ENCODE measurements at places on chromosomes 2 and 18.
A peak's percentile ranks its signal among the peaks of the same experiment; 100 is the strongest.

DNA sequence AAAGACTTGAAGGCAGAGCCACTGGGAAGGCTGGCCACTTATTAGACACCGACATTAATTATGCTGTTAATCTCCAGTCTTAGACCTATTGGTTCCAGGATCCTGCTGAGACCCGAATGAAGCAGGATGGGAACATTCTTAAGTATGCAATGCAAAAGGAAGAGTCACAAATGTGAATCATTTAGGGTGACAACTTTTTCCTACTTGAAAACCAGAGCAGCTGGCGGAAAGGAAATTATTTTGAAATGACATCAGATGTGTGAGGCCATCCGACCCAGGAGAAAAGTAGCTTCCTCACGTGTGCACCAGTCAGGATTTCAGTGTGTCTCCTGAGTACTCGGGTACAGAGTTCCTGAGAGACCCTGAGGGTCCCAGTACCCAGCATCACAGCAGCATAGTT is 222.9 kb upstream of the NCKAP5 start:
- DNase-seq: no peak

DNA sequence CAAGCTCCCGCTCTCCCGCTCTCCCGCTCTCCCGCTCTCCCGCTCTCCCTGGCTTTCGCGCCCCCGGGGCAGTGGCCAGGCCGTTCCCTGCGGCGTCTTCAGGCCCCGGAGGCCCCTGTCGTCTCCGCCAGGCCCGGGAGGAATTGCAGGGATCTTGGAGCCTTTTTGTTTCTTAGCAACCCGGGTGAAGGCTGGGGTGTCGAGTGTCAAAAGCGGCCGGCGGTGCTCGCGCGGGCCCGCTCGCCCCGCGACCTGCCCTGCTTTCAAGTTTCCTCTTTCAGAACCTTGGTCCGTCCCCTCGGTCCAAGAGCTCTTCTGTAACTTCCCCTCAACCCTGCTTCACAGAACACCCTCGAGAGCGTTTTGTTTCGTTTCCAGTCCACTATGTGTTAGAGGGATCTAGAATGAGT is 1.4 kb downstream of the RNF138 start:
- no peak for DNase-seq

DNA sequence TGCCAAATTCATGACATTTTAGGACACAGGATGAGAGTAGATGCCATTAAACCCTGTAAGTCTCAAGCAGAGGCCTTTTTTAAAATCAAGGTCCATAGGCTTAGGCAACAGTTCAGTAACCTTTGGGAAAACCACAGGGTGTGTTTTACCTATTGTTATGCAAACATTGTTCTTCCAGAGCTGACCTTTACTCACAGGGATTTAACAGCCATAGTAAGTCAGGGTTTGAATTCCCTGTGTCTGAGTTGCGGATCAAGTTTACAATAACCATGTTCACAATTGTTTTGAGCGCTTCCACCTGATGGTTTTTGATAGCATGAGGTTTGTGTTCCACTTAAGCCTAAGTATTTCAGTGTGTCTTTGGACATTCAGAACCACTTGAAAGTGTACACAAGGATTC is 160.1 kb upstream of the BOD1L2 start:
- no peak for DNase-seq

DNA sequence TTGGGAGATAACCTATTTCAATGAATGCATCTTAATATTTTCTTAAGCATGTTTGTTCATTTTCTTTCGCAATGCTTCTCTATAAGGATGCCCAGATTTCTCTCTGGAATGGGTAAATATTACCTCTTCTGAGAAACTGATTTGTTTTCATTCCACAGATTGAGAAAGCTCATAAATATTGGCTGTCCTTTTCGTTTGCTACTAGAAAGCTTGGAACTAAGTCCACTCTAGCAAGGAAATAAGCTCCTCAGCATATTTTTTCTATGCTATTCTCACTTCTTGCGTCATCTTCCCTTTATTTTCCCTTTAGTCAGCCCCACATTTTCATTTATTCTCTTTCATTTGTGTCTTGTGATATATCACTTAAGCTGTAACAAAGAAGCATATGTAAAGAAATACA is 76.3 kb downstream of the ANTXR1 start:
- no peak for DNase-seq

DNA sequence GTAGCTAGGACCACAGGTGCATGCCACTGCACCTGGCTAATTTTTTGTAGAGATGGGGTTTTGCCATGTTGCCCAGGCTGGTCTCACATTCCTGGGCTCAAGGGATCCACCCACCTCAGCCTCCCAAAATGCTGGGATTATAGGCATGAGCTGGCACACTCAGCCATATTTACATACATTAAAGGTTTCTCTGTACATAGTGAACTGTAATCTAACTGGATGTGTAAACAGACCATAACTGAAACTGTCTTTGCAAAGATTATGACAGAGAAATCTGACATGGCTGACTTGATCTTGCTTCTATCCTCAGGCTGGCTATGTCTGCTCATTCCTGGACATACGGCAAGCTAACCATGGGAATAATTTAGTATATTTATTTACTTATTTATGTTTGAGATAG is 139.2 kb upstream of the XPO1 start:
- no peak for DNase-seq

DNA sequence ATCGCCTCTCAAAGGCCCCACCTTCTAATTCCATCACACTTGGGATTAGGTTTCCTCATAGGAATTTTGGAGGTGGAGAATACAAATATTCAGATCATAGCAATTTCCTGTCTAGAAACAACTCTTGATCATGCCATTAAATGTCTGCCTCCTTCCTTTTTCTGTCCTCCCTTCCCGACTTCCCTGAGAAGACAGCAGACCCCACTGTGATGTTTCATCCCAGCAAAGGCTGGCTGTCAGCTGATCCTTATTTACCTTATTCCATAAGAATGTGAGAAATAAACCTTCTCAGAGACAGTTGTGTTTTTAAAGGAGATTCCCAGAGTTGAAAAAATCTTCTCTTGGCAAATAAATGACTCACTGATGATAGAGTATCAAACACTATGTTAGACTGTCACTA is 133.9 kb downstream of the TDRD15 start:
- DNase-seq: no peak

- DNase-seq: no peak
Observed at GRCh38 chr2:173278794-173279526, 75.7 kb upstream of the CDCA7 start.

GRCh38 chr2:233323851-233324250 is 16.2 kb downstream of the SAG start:
- DNase-seq: no peak

DNA sequence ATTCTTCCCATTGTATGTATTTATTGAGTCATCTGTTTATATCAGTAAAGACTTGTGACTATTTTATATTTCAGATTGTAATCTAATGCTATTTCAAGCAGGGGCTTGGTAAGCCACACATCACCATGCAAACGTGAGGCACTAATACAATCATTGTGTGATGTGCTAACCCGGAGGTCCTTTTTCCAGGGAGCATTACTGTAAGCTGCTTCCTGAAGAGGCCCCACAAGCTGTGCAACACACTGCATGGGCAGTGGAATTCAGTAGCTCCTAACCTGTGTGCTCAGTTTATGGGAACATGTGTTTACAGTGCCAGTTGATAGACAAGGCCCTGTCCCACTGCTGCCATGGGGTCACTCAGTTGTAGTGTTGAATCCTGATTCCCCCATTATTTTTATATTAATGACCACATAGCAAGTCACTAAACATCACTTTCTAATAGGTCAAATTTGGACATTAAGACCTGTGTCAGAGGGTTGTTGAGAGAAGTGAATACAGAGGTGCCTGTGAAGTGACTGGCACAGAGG is 162.9 kb downstream of the FHOD3 start:
- DNase-seq: no peak

DNA sequence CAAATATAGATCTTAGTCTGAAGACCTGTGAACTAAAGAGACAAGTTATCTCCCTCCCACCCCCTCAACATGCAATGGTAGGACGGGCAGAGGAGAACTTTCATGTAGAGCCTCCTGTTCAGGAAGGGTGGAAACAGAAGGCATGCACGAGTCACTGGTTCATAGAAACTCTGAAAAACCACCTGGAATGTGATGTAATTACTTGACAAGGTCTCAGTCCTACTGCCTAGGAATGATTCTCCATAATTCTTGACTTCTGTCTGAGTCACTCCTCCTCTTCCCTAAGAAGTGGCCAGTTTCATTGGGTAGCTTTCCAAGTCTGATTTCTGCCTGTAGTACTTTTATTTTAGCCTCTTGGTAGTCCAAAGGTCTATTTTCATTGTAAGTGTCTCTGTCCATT is 277.3 kb downstream of the PTPRM start:
- no peak for DNase-seq

DNA sequence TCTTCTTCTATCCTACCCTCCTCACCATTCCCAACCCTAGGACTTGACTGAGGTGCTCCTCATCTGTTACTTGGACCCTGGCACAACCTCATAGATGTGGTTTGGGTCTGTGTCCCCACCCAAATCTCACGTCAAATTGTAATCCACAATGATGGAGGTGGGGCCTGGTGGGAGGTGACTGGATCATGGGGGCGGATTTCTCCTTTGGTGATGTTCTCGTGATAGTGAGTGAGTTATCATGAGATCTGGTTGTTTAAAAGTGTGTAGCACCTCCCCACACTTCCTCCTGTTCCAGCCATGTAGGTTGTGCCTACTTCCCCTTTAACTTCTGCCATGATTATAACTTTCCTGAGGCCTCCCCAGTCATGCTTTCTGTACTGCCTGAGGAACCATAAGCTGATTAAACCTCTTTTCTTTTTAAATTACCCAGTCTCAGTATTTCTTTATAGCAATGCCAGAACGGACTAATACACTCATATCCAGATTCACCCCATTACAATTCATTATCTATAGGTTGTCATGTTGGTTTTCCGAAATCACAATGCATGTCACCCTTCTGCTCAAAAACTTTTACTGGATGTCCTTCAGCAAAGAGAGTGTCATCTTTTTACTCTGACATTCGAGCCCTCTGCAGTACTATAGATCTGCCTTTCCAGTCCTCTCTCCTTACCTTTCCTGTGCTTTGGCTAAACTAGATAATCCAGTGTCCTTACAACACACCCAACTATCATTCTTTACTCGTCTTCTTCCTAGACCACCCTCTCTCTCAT is 45.7 kb downstream of the APOB start:
- DNase-seq: no peak

- DNase-seq: no peak
Observed at GRCh38 chr2:217008794-217009193, 148.9 kb upstream of the TNP1 start.

- no peak for DNase-seq
Observed at GRCh38 chr2:174919947-174920595, 85.1 kb downstream of the CHN1 start.

DNA sequence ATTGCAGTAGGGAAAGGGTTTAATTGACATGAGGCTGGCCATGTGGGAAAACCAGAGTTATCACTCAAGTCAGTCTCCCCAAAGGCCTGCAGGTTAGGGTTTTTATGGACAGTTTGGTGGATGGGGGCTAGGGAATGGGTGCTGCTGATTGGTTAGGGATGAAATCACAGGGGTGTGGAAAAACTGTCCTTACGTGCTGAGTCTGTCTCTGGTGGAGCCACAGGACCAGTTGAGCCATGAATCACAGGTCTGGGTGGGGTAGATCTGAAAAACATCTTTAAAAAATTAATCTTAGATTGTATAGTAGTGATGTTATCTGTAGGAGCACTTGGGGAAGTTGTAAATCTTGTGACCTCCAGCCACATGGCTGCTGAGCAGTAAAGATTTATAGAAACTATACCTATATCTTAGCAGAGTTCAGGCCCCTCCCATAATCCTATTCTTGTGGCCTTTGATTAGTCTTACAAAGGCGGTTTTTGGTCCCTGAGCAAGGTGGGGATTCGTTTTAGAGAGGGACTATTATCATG is 139.6 kb downstream of the COMMD1 start:
- no peak for DNase-seq

DNA sequence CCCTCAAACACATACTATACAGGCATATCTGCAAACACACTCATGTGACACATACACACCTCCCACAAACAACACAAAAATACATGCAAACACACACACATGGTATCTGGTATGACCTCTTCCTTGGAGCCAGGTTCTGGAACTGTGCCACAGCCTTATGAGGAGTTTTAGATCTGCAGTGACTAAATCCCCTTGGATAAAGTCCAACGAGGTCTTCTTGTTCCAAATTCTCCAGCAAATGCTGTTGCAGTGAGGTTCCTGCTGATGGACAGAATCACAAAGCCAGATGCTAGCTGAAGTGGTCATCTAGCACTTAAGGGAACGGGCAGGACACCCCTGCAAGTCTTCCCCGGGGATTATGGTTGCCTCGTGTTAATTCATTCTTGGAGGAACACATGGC is 54.5 kb upstream of the DAPL1 start:
- DNase-seq: no peak

DNA sequence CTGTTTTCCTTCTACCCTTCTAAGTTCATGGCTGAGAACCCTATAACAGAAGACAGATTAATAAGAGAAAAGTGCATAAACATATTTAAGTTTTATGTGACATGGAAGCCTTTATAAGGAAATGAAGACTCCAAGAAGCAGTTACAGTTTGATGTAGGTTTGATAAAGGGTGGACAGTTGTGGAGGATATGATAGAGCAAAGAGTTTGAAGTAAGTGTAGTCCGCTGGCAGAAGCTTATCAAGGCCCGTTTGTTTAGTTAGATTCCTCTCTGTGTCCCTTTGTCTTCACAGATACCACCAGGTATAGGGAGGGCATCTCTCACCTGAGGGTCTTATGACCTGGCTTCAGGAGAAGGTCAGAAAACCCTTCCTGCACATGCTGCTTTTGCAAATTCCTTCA is 10.4 kb upstream of the CASP8 start:
- DNase-seq: no peak

GRCh38 chr2:134669731-134670669 is 48.8 kb downstream of the TMEM163 start:
- DNase-seq: peak; percentile 38

- no peak for DNase-seq
Observed at GRCh38 chr2:129585760-129586159, 393.7 kb upstream of the RAB6C start.

- no peak for DNase-seq
Observed at GRCh38 chr2:197215748-197216360, 94.7 kb downstream of the ANKRD44 start.

- no peak for DNase-seq
Observed at GRCh38 chr2:168160897-168161296, 86.5 kb downstream of the STK39 start.

- no peak for DNase-seq
Observed at GRCh38 chr18:76554547-76555222, 59.6 kb upstream of the ZNF516 start.

GRCh38 chr2:221836095-221836494 is 264.0 kb upstream of the EPHA4 start:
- DNase-seq: no peak

DNA sequence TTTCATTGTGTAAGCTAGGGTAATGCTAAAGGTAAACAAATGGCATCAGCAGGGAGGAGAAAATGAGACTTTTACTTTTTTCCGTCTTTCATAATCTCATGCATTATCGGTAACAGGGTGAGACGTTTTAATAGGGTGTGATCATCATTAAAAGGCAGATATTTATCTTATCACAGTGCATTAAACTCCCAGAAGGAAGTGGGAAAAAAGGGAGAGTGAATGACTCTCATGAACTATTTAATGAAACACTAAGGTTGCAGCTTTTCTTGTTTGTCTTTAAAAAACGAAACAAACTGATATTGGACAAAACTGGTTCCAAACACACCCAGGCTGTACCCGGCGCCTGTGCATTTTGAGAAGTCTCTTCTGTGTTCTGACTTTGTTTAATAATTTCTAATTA is 1936.8 kb upstream of the PIK3C3 start:
- no peak for DNase-seq

- no peak for DNase-seq
Observed at GRCh38 chr2:149572102-149572953, 15.2 kb downstream of the MMADHC start.
